ENCODE measurements at places on chromosomes 4 and X. TPM values are rescaled to one million over a fixed set of nuclear protein-coding genes. Genes with fewer than 3 reads are reported as not detected.
A peak's percentile ranks its signal among the peaks of the same experiment; 100 is the strongest.

The MID1IP1 gene
- 27.4 TPM for total RNA-seq

The RAP2C gene
- total RNA-seq: 13.3 TPM

The PNCK gene
- not detected for total RNA-seq

DNA sequence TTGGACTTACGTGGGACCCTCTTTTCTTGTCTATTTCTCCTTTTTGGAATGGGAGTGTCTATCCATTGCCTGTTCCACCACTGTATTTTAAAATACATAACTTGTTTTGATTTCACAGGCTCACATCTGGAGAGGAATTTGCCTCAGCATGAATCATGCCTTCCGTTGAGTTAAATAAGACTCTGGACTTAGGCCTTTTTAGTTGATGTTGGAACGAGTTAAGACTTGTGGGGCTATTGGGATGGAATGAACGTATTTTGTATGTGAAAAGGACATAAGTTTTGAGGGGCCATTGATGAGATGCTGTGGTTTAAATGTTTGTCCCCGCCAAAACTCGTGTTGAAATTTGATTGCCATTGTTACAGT lies 66.2 kb downstream of the BEX3 start:
- peak; percentile 3 for DNase-seq

DNA sequence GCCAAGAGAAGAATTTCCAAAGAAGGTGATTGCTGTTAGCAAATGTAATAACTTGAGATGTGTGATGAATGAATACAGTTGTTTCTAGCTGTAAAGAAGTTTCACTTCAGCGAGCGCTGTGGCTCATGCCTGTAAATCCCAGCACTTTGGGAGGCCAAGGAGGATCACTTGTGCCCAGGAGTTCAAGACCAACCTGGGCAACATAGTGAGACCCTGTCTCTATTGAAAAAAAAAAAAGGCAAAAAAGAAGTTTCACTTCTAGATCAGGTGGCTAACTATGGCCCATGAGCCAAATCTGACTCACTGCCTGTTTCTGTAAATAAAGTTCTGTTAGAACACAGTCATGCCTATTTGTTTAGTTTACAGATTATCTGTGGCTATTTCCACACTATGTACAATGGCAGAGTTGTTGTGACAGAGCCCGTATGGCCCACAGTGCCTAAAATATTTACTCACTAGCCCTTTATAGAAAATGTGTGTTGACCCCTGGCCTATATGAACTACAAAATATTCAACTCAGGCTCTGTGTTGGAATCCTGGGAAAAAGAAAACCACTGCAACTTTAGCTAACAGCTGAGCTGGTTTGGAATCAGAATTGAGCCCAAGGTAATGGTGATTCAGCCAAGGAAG lies 54.1 kb upstream of the PRPS1 start:
- DNase-seq: peak; percentile 48

GRCh38 chr4:162657966-162658365 lies 494.2 kb upstream of the FSTL5 start:
- DNase-seq: no peak

GRCh38 chrX:102659790-102660757 lies 8.8 kb downstream of the GPRASP1 start:
- DNase-seq: peak; percentile 78

The HHIP gene
- total RNA-seq: 7.6 TPM

GRCh38 chrX:116480059-116480458 lies 17.3 kb upstream of the CT83 start:
- DNase-seq: no peak
